ENCODE measurements at places on chromosomes 1 and 21.

DNA sequence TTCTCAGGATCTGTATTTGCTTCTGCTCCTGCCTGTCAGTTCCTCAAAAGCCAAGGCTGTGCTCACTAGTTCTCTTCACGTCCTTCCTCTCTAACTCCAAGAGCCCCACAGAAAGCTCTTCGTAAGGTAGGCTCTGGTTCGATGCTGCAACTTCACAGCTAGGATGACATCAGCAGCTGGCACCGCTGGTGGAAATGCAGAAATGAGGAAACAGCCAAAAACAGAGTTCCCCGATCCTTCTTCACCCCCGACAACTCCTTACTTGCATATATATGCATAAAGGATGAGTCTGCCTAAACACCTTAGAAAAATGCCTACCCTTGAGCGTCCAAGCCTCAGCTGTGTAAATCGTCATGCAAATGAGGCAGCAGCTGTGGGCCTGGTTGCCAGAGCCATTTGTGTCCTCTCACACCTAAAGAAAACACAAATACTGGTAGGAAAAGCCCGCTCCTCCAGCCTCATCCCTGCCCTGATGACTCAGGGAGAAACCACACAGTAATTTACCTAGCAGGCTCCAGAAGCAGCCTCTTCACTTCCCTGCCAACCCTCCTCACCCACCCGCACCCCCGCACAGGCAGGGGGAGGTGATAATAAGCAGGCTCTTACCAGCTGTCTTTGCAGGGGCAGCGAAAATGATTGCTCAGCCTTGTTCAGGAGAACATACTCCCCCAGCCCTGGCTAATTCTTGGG lies 28.2 kb downstream of the BATF3 start:
- DNase-seq, result no peak

DNA sequence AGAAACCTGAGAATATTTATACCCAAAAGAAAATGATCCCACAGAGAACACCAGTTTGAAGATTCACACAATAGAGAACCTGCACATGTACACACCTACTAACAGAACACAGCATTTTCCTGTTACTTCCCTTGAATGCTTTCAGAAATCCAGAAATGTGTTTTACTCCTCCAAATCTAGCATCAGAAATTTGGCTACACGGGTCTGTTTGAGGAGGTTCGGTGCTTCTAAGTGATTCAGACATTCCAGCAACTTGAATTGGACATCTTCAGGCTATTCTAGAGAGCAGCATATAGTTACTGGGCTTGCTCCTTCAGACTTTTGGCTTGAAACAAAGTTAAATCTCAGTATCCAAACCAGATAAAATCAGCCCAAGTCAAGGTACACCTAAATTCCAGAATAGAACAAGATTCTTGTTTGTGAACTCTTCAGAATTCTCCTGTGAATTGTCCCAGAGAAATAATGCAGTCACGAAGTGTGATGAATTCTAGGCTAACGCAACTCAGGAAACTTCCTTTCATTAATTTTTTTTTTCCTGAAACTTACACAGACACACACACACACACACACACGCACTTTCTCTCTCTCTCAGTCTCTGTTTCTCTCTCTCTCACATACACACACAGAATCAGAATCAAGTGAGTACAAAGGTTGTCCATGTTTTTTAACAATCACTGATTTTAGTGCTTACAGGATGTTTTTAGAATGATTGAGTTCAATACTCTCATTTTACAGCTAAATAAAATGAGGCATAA lies 278.4 kb upstream of the SNX7 start:
- no peak for DNase-seq

DNA sequence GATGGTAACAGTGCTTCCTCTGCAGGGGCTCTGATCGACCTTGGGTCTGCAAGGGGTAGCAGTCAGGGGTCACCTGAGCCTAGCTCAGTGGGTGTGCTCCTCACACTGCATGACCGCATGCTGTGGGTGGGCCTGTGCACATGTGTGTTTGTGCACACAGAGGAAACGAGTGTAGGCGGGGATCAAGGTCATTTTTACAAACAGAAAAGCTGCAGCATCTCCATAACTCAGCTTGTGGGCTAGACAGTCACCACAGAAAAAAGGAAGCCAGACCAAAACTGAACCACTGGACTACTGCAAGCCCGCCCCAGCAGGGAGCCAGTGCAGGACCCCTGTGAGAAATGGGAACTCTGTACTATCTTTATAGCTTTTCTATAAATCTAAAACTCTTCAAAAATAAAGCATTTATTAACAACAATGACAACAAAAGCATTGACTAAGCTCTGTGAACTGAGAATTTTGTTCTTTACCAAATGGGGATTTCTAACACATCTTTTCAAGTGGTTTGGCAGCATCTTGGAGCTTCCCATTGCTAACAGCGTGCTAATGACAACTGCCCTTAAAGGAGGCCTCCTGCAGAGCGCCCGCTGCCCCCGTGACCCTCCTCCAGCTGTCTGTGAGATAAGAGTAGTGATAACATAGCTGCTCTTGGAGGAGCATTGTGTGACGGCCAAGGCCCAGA lies 19.9 kb upstream of the NEK2 start:
- no peak for DNase-seq

- no peak for DNase-seq
These were observed 12.2 kb downstream of the ENO1 start for GRCh38 chr1:8866173-8866791.

DNA sequence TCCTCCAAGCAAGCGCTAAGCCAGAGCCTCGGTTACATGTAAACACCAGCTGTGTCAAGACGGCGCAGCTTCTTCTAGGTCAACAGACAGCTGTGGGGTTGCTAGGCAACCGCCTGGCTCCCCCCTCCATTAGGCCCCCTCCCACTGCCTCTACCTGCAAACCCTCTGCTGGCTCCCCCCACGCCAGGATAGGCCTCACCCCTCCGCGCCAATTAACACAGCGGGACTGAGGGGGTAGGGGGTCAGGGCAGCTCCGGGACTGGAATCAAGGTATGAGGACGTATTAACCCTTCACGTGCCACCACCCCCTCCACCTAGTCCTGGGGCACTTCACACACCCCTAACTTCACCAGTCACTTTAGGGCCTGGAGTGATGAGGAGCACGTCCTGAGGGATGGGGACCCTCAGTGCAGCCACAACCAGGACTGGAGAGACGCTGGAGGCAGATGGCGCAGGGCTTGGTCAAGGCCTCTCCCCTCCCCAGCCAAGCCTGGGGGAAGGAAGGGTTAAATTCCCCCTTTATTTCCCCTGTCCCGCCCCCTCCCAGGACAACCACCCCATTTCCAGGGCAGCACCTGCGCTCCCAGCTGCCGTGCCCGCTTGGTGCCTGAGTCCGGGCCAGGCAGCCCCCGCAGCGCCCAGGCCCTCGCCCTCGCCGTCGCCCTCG lies 37.4 kb upstream of the WASF2 start:
- peak; percentile 62 for DNase-seq

DNA sequence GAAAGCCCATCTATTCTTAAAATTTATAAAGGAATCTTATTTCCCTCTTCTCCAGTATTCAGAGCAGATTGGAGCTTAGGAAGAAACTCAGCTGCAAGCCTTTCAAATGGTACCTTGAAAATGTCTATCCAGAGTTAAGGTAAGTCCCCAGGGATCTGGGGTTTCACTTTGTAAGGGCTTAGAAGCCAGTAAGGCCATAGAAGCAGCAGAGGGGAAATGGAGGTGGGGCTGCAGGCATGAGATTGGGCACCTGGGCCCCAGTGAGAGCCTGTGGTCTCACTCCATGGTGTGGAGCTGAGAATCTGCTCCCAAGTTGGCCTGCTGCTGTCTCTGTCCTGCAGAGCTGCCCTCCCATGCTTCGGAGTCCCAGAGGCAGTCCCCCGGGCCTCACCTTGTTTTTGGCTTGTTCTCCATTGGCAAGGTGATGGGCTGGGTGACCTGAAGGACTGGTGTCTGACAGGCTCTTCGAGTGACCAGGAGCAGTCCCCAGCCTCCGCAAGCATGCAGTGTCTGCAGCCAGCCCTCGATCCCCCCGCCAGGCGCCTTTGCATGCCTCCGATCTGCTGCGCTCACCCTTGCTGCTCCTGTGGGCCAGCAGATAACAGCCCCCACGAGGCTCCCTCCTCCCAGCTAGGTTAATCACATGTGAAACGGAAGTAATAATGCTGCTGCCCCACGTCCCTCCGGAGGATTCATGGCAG lies 163.1 kb downstream of the PGBD5 start:
- no peak for DNase-seq

- no peak for DNase-seq
These were observed 973.5 kb upstream of the B3GALT2 start for GRCh38 chr1:194159941-194160340.

GRCh38 chr21:37032877-37033471 lies 26.5 kb downstream of the RIPPLY3 start:
- DNase-seq, result no peak

GRCh38 chr1:118136187-118136941 lies 48.7 kb downstream of the SPAG17 start:
- no peak for DNase-seq

GRCh38 chr21:45634511-45635183 lies 8.9 kb upstream of the PCBP3 start:
- DNase-seq, result no peak

DNA sequence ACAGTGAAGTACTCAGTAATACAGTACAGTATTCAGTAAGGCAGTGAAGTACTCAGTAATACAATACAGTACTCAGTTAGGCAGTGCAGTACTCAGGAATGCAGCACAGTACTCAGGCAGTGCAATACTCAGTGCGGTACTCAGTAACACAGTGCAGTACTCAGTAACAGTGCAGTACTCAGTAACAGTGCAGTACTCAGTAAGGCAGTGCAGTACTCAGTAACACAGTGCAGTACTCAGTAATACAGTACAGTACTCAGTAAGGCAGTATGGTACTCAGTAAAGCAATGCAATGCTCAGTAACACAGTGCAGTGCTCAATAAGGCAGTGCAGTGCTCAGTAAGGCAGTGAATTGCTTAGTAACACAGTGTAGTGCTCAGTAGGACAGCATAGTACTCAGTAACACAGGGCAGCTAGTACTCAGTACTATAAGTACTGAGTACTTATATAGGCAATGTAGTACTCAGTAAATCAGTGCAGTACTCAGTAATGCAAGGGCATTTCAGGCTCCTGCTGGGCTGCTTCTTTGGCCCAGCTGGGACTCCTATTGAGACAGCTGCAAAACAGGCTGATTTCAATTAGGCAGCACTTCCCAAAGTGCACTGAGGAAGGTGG lies 411.3 kb downstream of the DISC1 start:
- DNase-seq, result no peak

DNA sequence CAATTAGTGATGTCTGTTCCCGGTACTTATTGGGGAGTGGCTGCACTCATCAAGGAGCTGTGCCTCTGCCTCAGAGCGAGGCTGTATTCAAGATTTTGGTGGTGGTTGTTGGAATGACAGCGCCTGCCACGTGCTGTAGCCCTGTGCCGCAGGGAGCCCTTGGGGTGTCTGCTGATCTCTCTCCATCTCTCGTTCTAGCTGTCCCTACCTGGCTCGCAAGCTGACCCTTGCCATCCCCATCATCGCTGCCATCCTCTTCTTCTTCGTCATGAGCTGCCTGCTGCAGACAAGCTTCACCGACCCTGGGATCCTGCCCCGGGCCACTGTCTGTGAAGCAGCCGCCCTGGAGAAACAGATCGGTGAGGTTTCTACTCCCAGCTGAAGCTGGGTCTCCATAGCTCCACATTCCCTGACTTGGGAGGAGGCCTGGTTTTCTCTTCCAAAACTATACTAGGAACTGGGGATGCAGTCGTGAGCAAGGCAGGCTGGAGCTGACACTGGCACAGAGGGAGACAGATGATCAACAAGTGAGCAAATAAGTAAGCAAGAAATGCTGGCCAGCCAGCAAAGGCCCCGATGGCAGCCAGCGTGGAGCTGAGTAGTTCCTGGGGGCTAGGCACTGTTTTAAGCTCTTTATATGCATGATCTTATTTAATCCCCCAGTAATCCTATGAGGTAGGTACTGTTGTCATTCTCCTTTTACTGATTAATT lies 5.9 kb downstream of the ZDHHC18 start:
- no peak for DNase-seq

GRCh38 chr1:81231729-81232038 lies 569.0 kb upstream of the ADGRL2 start:
- DNase-seq, result no peak

DNA sequence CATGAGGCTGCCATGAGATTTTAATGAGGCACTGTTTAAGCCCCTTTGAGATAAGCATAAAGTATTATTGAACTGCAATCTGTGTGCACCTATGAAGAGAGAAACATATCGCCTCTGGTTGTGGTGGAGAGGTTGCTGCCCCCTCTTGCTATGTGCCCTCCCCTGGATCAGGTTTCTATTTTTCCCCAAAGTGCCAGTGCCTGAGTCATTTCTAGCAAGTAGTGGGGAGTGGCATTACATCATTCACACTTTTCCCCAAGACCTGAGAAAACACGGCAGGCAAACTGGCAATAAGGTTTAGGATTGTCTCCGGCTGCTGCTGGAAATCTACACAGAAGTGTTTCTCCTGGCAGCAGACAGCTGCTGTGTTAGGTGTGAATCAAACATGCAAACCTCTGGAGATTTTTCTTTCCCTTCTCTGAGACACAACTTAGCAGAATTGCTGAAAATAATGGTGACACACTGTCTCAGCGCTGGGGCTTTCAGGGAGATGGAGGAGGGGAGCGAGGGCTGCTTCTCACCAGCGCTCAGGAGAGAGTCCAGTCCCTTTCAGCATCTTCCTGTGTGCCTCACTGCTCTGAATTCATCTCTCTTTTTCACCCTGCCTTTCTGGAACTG lies 13.7 kb upstream of the RGS16 start:
- no peak for DNase-seq

DNA sequence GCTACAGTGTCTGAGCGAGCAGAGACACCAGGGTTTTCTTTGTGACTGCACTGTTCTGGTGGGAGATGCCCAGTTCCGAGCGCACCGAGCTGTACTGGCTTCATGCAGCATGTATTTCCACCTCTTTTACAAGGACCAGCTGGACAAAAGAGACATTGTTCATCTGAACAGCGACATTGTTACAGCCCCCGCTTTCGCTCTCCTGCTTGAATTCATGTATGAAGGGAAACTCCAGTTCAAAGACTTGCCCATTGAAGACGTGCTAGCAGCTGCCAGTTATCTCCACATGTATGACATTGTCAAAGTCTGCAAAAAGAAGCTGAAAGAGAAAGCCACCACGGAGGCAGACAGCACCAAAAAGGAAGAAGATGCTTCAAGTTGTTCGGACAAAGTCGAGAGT lies 2.7 kb downstream of the ZBTB18 start:
- DNase-seq, result no peak

- no peak for DNase-seq
These were observed 4.1 kb upstream of the SLC44A3 start for GRCh38 chr1:94816030-94816429.

Data from CD4-positive, alpha-beta T cell treated with Interleukin-17A for 4 hours (primary cell).